Activated CD8-positive, alpha-beta memory T cell treated with anti-CD3 and anti-CD28 coated beads for 4 hours (primary cell): ENCODE measurements at places on chromosomes 3 and 15.

- DNase-seq: no peak
Observed at GRCh38 chr3:6709178-6709577, 151.7 kb upstream of the GRM7 start.

GRCh38 chr15:44719293-44719999, 8.1 kb downstream of the B2M start:
- DNase-seq: no peak

GRCh38 chr3:132448216-132448961, 31.1 kb downstream of the DNAJC13 start:
- no peak for DNase-seq

GRCh38 chr3:190545191-190545590, 31.3 kb downstream of the IL1RAP start:
- DNase-seq: no peak

DNA sequence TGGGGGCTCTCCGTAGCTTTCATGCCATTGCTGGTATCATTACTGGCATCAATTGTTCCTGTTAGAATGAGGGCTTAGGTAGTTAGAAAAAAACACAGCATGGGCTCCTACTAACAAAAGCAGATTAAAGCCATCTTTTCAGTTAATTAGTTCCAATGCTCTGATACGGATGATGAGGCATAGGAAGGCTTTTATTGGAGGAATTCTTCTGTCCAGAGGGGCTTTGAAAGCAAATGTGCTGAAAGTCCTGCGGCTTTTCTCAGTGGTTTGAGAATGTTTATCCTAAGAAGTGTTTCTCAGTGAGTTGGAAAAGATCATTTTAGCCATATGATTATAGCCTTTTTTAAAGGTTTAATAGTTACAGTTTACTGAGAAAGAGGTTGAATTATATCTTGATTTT, 198.5 kb downstream of the THSD4 start:
- no peak for DNase-seq

GRCh38 chr3:13202744-13203397, 129.6 kb upstream of the IQSEC1 start:
- no peak for DNase-seq

DNA sequence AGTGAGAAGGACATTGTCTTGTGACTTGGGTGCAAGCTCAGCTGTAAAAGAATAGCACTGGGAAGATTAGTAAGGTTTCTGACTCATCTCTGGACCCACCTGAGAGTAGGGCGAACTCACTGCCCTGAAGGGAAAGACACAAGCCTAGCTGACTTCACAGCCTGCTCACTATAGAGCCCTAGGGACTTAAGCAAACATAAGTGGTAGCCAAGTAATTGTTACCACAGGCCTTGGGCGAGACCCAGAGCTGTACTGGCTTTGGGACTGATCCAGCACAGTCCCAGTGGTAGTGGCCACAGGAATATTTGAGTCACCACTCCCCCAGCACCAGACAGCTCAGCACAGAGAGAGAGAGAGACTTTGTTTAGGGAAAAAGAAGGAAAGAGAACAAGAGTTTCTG, 429.9 kb downstream of the TBL1XR1 start:
- no peak for DNase-seq

GRCh38 chr3:132124096-132124495, 89.3 kb upstream of the CPNE4 start:
- no peak for DNase-seq

- DNase-seq: no peak
Observed at GRCh38 chr3:126394977-126395321, 240 bp downstream of the CFAP100 start.

DNA sequence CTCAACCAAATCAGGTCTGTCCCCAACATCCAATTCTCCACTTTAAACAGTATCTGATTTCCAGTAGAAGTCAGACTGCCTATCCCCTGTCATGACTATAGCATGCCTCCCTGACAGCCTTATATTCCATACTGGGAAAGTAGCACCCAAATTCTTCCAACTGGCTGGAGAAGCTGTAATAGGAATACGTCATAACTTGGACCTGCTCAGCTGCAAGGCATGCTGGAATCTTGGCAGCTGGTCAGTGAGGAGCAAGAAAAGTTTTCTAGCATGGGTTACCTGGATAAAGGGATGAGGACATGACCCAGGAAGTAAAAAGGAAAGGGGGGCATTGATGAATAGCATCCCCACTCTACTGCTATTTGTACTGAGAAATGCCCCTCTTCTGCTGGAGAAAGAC, 8.9 kb downstream of the SEMA5B start:
- no peak for DNase-seq

GRCh38 chr15:48939648-48940047, 24.1 kb downstream of the SHC4 start:
- DNase-seq: no peak

GRCh38 chr3:37987315-37987697, 3.3 kb upstream of the VILL start:
- no peak for DNase-seq

GRCh38 chr15:83380682-83381081, 66.5 kb upstream of the SH3GL3 start:
- DNase-seq: no peak

DNA sequence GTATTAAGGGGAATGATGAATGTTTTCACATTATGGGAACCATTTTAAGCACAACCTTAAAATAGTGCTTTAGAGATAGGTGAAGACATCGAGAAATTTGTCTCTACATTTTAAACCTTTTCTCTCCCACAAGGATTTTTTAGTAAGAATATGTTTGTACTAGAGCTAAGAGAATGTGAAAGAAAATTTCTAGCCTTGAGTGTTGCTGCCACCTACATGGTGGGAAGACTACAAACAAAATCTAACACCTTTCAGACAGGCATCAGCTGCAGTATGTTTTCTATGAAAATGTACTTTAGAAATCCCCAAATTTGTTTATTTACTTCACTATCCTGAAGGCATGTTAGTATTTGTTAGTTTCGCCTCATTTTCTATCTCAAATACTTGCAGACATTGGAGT, 247.4 kb downstream of the WDR72 start:
- no peak for DNase-seq

DNA sequence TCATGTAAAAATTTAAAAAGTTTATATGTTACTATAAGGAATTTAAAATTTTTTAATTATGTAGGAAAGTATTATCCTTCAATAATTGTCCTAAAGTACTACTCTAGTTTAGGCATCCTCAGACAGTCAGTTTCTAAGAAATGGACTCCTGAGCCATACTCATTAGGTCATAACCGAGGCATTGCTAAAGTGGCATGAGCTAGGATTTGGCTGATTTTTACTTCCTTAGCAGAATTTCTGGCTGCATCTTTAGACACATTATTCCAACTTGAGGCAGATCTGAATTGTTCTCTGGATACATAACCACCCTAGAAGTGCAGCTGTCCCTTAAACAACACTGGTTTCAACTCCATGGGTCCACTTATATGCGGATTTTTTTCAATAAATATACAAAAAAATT, 38.3 kb downstream of the IFT57 start:
- DNase-seq: no peak

- DNase-seq: no peak
Observed at GRCh38 chr3:145269106-145269505, 891.9 kb downstream of the PLOD2 start.

DNA sequence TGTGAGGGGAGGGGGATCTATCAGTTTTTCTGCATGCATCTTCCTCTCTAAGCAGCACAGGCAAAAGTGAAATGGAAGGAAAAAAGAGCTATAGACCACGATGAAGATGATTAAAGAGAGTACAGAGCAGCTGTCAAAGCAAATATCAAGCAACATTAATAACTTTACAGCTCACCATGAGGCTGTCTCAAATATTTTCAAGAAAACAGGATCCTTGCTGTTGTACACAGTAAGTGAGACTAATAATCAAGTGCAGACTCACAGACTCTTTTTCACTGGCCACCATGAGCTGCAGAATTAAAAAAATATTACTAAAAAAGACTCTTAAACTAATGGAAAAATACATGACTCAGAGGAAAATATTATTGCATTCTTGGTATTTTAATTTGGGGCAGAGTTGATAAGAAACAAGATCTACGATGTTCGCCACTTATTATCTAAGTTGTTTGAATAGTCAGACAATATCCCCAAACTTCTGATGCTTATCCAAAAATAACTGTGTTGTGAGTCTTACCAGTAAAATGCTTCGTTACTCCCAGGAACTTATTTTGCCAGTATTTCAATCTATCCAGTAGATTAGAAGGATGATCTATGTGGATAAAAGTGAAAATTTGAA, 817.5 kb upstream of the ALCAM start:
- DNase-seq: no peak

DNA sequence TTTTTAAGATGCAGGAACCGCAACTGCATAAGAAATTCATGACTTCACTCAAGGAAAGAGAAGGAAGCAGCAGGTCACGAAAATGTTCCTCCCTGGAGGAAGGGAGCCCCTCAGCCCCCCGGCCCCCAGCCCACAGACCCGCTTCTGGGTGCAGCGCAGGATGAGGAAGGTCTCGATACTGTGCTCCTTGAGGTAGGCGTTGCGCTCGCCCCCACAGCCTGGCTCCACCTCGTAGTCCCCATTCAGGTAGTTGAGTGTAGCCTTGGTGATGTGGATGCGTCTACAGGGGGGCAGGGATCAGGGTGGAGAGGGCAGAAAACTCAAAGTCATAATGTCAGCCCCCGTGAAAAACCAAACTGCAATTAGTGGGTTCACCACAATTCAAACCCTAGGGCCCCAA, 121.4 kb downstream of the ADCY5 start:
- no peak for DNase-seq
